Stimulated activated CD8-positive, alpha-beta memory T cell treated with anti-CD3 and anti-CD28 coated beads, Interleukin-12 subunit alpha, Interleukin-12 subunit beta, amount 100 ng/mL, for 1 hour (primary cell): ENCODE measurements at places on chromosomes 3 and 15.

DNA sequence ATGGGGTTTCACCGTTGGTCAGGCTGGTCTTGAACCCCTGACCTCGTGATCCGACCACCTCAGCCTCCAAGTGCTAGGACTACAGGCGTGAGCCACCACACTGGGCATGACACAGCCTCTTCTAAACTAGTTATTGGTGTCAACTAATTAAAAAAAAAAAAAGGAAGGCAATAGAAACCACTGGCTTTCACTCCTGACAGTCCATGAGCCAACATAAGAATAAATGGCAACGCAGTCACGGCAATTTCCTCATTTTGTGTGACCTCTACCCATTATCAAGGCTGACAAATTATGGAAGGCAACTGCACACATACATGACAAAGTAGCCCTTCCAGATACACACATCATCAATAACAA is 5.9 kb downstream of the ARHGEF3 start:
- no peak for DNase-seq

GRCh38 chr3:23550402-23550801 is 255.4 kb upstream of the UBE2E1 start:
- no peak for DNase-seq

DNA sequence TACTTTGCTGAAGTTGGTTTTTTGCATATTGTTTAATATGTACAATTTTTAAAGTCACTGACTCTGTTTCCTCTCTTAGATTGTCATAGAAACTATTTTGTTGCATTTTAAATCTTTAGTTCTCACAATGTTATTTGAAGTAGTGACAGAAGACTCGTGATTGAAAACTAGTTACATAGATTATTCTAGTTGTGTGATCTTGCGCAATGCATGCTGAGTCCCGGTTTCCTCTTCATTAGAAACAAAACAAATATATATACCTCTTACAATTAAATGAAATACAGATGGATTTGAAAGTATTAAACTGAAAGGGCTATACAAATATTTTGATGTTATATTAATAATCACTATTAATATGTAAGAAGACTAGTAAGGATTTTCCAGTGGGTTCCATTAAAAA is 333.0 kb downstream of the LPP start:
- DNase-seq = no peak

DNA sequence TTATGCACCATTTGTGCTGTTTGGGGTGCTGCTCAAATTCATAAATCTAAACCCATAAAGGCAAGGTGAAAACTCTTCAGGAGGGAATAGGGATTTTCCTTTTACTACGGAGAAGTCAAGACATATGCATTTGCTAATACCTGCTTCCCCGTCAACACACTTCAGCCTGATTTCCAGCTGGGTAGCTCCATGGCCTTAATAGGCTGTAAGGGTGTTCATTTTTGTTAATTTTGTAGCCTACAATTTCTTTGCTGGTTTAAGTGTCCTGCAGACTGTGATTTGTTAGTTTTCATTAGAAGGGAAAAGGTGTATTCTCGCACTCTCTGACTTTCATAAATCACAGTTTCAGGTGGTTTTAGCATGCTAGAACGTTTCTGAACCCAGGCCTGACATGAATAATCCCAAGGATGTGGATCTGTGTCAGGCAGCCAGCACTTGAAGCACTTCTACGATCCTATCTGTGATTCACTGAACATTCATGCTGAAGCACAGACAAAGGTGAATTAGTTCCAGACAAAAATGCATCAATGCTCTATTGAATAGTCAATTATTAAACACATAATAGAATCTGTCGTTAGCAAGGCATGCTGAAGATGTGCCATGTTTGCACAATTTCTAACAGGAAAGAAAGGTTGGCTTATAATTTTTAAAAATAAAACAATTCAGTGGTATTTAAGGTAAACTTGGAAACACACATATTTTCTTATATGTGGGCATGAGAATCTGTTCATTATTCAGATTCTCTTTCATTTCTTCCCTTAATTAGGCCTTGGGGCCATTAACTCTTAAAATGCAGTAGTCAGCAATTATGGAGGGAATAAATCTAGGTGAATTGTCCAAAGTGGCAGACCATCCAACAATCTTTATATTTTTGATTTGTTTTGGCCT is 17.9 kb upstream of the NMNAT3 start:
- no peak for DNase-seq

GRCh38 chr3:191873736-191874135 is 412.8 kb downstream of the PYDC2 start:
- no peak for DNase-seq

DNA sequence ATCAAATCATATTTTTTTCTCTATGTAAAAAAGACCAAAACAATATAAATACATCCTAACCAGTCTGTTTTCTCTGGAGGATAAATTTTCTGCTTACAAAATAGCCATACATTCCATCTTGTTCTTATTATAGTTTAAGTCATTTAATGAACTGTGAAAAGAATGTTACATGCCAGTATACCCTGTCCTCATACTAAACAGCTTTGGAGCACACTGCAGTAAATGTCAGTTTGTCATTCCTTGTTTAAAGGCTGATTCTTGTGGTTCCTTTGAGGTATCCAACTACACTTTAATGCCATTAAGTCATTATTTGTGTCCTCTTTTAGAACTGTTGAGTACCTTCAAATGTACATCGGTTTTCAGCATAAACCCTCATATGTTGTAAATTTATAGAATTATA is 52.7 kb upstream of the DCBLD2 start:
- no peak for DNase-seq

DNA sequence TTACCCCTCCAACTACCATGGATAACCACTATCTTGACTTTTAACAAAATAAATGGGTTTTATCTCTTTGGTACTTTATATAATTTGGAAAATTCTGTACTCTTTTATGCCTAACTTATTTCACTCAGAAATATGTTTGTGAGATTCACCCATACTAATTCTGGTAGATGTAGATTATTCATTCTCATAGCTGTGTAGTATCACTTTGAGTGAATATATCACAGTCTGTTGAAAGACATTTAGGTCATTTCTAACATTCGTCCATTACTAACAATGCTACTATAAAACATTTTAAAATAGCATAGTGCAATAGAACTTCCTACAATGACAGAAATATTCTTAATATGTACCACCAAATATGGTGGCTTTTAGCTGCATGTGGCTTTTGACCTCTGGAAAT is 542.4 kb downstream of the RBMS3 start:
- DNase-seq = no peak

- no peak for DNase-seq
Measured at GRCh38 chr3:22322861-22323260, 571.9 kb upstream of the ZNF385D start.

- DNase-seq = no peak
Measured at GRCh38 chr3:178960181-178960580, 111.4 kb downstream of the ZMAT3 start.

- DNase-seq = no peak
Measured at GRCh38 chr3:69999140-70000027, at the start of gene SAMMSON. TSS of gene SAMMSON (plus strand) at chr3:69999733.

GRCh38 chr15:34838282-34838681 is 42.9 kb upstream of the ACTC1 start:
- DNase-seq = no peak

- DNase-seq = no peak
Measured at GRCh38 chr3:108450444-108450843, 60.0 kb downstream of the MYH15 start.

- no peak for DNase-seq
Measured at GRCh38 chr15:76996526-76997401, 1.8 kb downstream of the PSTPIP1 start.

GRCh38 chr3:2948882-2949281 is 161.3 kb downstream of the IL5RA start:
- no peak for DNase-seq

DNA sequence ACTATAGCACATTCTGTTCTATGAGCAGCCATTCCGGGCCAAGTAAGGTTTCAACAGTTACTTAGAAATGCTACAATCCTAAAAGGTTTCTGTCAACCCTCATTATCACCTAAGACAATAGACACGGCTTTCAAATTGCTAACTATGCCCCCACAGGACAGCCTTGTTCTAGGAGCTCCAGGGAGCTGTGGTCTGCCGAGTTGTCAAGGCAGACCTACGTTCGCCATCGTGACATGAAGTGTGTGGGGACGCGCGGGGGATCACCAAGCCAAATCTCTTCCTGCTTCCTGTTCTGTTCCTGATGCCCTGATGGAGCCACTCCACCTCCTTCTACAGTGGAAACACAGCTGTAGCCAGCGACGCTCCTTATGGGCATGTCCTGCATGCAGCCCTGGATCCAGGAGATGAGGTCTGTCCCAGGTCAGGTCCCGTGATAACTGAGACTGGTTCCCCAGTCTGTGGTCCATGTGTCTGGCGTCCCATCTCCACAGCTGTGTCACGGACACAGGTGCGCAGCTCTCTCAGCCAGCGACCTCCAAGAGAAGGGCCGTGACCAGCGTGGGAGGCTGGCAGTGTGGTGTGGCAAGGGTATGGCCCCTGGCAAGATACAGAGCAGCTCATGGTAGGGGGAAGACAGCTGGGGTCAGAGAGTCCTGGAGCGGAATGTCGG is 82.8 kb downstream of the PCSK6 start:
- DNase-seq = no peak

DNA sequence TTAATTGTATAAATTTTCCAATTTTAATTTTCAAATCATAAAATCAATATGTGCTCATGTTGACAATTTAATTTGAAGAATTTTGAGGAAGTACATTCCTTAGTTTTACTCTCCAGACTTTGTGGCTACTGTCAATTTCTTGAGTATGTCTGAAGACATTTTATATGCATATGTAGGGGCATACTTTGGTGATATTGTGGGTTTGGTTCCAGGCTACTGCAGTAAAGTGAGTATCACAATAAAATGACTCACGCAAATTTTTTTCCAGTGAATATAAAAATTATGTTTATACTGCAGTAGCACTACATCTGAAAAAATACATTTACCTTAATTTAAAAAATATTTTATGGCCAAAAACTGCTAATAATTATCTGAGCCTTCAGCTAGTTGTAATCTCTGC is 123.2 kb upstream of the PLCL2 start:
- DNase-seq = no peak
